T-cell (primary cell): ENCODE measurements at places on chromosomes 4 and X. TPM values are rescaled to one million over a fixed set of nuclear protein-coding genes. Genes with fewer than 3 reads are reported as not detected.

C4orf51 gene
- not detected for total RNA-seq

APLN gene
- total RNA-seq: 0.06 TPM

ERAS gene
- total RNA-seq: not detected

PAGE4 gene
- not detected for total RNA-seq
